B cell (primary cell): ENCODE measurements at places on chromosomes 13 and 19. TPM values are rescaled to one million over a fixed set of nuclear protein-coding genes. Genes with fewer than 3 reads are reported as not detected.

Gene ZNF541
- total RNA-seq: not detected in 2 replicates

DNA sequence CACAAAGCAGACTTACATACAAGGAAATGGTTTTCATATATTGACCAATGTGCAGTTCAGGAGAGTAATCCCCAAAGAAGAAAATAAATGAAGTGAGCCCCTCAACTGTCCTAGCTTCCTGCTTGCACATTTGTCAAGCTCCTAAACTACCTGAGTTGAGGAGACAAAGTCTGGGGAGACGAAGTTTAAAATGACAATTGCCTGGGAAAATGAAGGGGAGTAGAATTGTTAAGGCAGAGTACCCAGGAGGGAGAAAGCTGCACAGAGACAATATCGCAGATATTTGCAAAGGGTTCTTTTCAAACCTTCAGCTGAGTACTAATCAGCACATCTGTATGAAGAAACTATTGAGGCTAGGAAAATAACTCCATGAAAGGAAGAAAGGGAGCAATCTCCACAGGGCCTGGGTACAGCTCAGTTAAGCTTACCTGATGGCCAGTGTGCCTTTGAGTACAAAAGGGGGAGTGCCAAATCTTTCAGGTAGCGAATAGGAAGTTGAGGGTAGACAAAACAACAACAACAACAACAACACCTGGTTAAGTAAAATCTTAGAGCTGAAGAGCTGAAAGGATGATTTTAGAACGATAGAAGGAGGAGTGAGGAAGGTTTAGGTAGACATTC, 1700.1 kb upstream of the PRR20A start:
- no peaks in the 10 kb centered on the region for H3K27me3 ChIP-seq
- DNase-seq: no peak
- H3K36me3 ChIP-seq: no peaks in the 10 kb centered on the region
- H3K27ac ChIP-seq: no peak overlapping the region

GRCh38 chr13:92735909-92736308, 490.7 kb upstream of the GPC6 start:
- no peak overlapping the region for H3K27ac ChIP-seq
- H3K27me3 ChIP-seq: no peaks in the 10 kb centered on the region
- no peaks in the 10 kb centered on the region for H3K4me1 ChIP-seq
- H3K4me3 ChIP-seq: no peak overlapping the region
- no peak for DNase-seq

DNA sequence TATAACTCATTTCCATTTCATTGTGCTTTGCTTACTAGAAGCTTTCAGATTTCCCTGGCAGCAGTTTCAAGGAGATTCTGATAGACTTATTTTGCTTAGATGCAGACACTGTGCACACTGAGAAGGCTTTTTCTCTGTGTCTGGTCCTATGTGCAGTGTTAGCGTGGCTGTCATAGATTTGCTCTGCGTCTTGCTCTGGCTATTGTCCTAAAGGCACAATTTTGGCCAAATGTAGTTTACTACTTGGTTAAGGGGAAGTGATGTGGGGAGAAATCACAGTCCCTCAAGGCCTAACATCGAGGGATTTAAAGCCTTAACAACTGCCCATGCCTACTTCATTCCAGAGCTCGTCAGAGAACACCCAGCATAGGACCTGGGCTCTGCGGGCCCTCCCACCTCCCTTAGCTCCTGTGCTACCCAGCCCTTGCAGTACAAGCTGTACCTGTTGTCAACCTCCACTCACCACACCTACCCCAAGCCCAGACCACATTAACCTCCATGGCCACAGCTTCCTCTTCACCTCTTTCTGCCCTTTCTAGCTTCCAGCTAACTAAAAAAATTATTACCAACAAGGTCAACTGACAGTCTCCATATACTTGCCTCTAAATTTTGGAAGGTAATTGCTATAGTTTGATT, 38.9 kb upstream of the KATNAL1 start:
- no peak overlapping the region for H3K4me3 ChIP-seq
- H3K36me3 ChIP-seq: no peaks in the 10 kb centered on the region
- H3K4me1 ChIP-seq: peaks cover 23% of the 10 kb centered on the region
- no peaks in the 10 kb centered on the region for H3K27me3 ChIP-seq
- no peak overlapping the region for H3K27ac ChIP-seq

DNA sequence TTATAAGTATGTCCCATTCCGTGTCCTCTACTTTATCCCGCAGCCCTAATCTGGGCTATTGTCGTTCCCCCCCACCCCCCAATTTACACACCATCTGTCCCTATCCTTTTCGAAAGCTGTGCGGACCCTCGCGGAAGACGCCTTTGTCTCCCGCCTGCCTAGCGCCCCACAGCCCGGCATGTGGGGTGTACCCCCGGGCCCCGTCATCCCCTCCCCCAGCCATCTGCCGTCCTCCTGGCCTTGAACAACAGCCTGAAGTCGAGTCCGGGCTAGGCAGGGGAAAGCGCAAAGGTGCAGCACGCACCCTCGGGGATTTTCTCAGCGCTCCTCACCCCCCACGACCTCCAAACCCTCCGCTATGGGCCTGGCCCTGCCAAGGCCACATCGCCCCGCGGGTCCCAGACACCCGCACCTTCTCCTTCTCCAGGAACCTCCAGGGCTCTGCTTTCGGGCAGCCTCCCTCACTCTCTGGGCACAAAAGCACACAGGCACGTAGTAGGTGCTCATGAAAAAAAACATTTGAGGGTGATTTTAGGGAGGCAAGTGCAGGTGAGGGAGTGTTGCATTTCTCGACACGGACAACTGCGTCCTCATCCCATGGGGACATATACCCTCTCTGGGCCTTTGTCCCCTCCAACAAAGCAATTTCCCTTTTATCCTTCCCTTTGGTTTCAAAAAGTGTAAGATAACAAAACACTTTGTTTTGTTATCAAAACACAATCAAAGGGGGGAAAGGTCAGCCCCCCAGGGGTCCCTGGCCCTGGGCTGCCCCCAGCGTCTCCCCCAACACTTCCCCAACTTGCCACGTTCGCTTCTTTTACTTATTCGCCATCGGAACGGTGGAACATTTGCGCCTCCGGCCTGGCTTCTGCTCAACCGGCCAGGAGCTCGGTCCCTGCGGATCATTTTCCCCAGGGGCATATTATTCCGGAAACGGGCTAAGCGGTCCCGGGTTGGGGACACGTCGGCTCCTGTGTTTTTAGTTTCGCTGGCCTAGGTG, 16.4 kb downstream of the CCDC124 start:
- H3K36me3 ChIP-seq: no peaks in the 10 kb centered on the region
- H3K4me1 ChIP-seq: peaks cover 65% of the 10 kb centered on the region
- peaks cover 52% of the 10 kb centered on the region for H3K27me3 ChIP-seq
- H3K4me3 ChIP-seq: peak overlapping the region; percentile 47
- no peak overlapping the region for H3K27ac ChIP-seq

DNA sequence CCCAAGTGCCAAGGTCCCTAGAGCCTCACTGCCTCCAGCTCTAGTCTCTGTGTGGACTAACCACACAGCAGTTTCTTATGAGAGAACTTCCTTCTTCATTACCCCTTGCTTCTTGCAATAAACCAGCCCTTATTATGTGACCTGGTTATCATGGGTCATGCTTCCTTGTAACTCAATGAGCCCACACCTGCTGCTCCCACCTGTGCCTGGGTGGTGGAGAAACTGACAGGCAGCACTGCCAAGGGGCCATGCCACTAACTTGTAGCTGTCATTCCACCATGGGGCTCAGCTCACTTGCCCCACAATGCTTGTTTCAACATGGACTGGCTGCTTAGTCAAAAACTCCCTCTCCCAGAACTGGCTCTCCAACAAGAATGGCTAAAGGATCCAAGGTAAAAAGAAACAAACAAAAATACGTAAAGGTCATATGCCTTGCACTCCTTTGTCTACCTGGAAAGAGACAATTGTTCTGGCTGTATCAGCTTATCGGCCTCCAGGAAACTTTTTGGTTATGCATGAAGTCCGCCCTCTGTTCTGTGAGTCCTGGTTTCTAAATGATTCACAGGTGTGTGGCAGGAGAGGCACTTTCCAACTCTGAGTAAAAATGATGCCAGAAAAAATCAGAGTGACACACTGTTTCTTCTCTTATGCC, 446.4 kb downstream of the COG6 start:
- no peak overlapping the region for H3K27ac ChIP-seq
- H3K4me1 ChIP-seq: peaks cover 23% of the 10 kb centered on the region

Gene ZNF256
- 18.3 and 19.0 TPM in 2 replicates for total RNA-seq

GRCh38 chr19:31892060-31892459, 453.4 kb upstream of the ZNF507 start:
- H3K4me3 ChIP-seq: no peak overlapping the region
- no peaks in the 10 kb centered on the region for H3K36me3 ChIP-seq
- DNase-seq: no peak
- H3K27ac ChIP-seq: no peak overlapping the region
- H3K4me1 ChIP-seq: no peaks in the 10 kb centered on the region
- H3K27me3 ChIP-seq: no peaks in the 10 kb centered on the region

Gene CEACAM20
- total RNA-seq: not detected in 2 replicates

GRCh38 chr13:48625413-48626076, 28.2 kb upstream of the CYSLTR2 start:
- H3K27ac ChIP-seq: no peak overlapping the region
- H3K36me3 ChIP-seq: no peaks in the 10 kb centered on the region
- no peak overlapping the region for H3K4me3 ChIP-seq
- no peaks in the 10 kb centered on the region for H3K27me3 ChIP-seq
- no peak for DNase-seq

Gene PRTN3
- not detected in 2 replicates for total RNA-seq

- H3K36me3 ChIP-seq: no peaks in the 10 kb centered on the region
- H3K4me1 ChIP-seq: peaks cover 5% of the 10 kb centered on the region
- no peak for DNase-seq
- peaks cover 4% of the 10 kb centered on the region for H3K27me3 ChIP-seq
- H3K4me3 ChIP-seq: no peak overlapping the region
These were observed 264.0 kb downstream of the TBC1D4 start for GRCh38 chr13:75217949-75218348.

GRCh38 chr13:113053376-113053775, 52.2 kb upstream of the F7 start:
- H3K27ac ChIP-seq: no peak overlapping the region
- H3K4me3 ChIP-seq: no peak overlapping the region
- no peaks in the 10 kb centered on the region for H3K27me3 ChIP-seq
- H3K4me1 ChIP-seq: no peaks in the 10 kb centered on the region
- no peak for DNase-seq

- no peaks in the 10 kb centered on the region for H3K4me1 ChIP-seq
- no peaks in the 10 kb centered on the region for H3K36me3 ChIP-seq
- H3K27ac ChIP-seq: no peak overlapping the region
- H3K4me3 ChIP-seq: no peak overlapping the region
These were observed 871 bp upstream of the CCER2 start for GRCh38 chr19:38912600-38913514.

GRCh38 chr13:83995930-83996329, 113.7 kb upstream of the SLITRK1 start:
- no peaks in the 10 kb centered on the region for H3K27me3 ChIP-seq
- no peaks in the 10 kb centered on the region for H3K36me3 ChIP-seq
- H3K27ac ChIP-seq: no peak overlapping the region
- H3K4me3 ChIP-seq: no peak overlapping the region
- H3K4me1 ChIP-seq: no peaks in the 10 kb centered on the region

Gene PDS5B
- total RNA-seq: 62.9 and 66.2 TPM in 2 replicates

Gene MRPL4
- total RNA-seq: 39.8 and 40.1 TPM in 2 replicates

DNA sequence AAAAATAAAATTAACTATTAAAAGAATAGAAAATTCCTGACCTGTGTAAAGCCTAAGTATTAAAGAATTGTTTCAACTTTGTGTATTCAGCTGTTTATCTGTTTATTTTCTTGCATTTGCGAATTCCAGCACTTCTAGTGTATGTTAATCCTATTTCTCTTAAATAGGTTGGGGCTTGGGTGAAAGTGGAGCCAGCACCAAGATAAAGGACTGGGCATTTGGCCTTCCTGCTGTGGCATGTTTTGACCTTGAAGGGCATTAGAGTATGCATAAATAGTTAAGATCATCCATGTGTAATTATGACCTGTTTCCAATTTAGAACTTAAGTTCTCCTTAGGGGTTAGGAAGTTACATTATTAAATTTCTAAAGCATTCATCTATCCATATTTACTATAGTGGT, 151.3 kb downstream of the NBEA start:
- no peak overlapping the region for H3K27ac ChIP-seq
- no peak for DNase-seq
- H3K27me3 ChIP-seq: no peaks in the 10 kb centered on the region
- H3K4me3 ChIP-seq: no peak overlapping the region
- no peaks in the 10 kb centered on the region for H3K4me1 ChIP-seq

DNA sequence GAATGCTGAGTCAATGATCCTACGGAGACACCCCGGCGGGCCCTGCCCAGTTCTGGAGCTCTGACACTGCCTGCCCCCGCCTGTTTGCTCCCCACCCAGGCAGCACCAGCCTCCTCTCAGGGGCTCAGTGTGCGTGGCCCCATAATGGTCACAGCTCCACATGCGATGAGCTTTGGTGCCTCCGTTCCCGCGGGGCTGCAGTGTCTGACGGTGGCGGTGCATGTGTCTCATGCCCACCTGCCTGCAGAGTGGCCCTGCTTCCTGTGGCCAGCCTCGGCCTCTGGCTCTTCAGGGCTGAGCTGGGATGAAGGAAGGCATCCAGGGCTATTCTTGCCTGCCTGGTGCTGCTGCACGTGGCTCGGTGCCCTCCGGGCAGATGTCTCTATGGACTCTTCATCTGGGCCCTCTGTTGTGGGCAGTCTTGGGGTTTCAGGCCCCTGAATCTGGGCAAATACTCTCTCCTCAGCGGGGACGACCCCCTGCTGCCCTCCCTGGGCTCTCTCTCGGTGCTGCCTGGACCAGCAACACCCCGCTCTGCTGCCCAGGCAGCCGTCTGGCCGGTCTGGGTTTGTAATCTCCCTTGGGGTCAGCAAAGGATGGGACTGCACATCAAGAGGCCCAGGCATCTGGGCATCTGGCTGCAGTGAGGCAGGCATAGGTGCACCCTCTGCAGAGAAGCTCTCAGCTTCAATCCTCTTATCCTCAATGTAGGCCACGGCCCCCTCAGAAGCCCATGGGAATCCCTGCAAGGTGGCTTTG, 19.3 kb upstream of the TMEM255B start:
- no peak overlapping the region for H3K4me3 ChIP-seq
- H3K4me1 ChIP-seq: peaks cover 17% of the 10 kb centered on the region
- no peak overlapping the region for H3K27ac ChIP-seq
- H3K36me3 ChIP-seq: no peaks in the 10 kb centered on the region

GRCh38 chr13:60369242-60369641, 27.8 kb upstream of the TDRD3 start:
- no peak overlapping the region for H3K4me3 ChIP-seq
- DNase-seq: peak; percentile 6
- peaks cover 4% of the 10 kb centered on the region for H3K27me3 ChIP-seq

DNA sequence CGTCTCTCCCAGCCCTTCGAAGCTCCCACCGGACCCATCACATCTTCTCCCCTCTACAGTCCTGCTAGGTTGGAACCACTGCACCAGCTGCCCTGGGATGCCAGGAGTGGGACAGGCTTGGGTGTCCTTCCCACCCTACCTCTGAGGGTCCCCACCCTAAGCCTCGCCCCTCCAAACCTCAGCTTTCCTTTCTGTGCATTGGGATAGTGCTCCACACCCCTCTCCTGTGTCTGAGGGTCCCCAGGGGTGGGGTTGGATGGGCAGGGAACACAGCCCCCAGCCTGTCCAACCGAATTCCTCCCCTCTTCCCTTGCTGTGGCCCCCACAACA, 1.9 kb upstream of the BCL3 start:
- H3K4me1 ChIP-seq: peaks cover 54% of the 10 kb centered on the region
- peak overlapping the region; percentile 84 for H3K27ac ChIP-seq
- no peak for DNase-seq
- H3K36me3 ChIP-seq: no peaks in the 10 kb centered on the region
- H3K27me3 ChIP-seq: no peaks in the 10 kb centered on the region

GRCh38 chr19:49953416-49953815, 7.6 kb downstream of the SIGLEC11 start:
- H3K4me3 ChIP-seq: no peak overlapping the region
- no peaks in the 10 kb centered on the region for H3K27me3 ChIP-seq
- no peak overlapping the region for H3K27ac ChIP-seq
- DNase-seq: no peak
- peaks cover 3% of the 10 kb centered on the region for H3K4me1 ChIP-seq
